ENCODE measurements at places on chromosomes 5 and 9.

DNA sequence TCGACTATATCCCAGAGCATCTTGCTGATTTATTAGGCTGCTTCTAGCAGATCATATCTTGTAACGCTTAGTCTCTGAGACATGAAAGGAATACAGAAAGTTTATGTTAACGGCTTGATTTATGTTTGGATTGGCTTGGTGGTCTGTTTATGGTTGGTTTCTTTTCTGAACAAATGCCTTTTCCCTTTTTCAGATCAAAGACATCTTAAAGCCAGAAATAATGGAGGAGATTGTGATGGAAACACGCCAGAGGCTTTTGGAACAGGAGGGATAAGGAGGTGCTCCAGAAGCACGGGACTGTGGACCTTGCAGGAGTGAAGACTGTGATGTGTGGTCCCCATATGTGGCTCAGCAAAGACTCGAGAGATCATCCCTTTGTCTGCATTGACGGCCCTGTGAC is 9.9 kb downstream of the EXOSC2 start:
- no peak for DNase-seq

DNA sequence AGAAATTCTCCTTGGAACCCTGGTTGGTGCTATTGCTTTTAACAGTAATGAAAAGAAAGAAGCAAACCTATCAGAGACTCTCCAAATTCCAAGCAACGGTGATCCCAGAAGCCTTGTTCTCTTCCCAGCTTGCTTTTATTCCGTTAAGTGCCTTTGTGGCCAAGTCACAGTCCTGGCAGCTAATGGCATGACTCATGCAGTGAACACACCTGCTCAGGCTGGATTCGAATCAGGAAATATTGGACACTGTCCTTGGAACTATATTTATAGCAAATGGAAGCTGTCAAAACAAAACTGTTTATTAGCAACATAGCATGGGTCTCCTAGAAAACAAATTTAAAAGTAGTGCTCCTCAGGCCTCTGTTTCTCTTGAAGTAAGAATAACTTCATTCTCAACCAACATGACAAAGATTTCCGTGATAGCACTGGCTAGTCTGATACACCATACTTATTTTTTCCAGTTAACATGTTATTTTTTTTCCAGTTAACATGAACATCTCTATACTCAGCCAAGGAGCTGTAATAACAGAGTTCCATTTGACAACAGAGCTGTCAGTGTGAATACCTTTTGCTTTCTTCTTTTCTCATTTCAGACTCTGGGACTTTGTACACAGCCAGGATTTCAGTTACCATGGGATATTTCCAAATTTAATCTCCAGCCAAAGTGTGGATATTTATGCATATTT is 502.4 kb downstream of the GADD45G start:
- DNase-seq, result no peak

DNA sequence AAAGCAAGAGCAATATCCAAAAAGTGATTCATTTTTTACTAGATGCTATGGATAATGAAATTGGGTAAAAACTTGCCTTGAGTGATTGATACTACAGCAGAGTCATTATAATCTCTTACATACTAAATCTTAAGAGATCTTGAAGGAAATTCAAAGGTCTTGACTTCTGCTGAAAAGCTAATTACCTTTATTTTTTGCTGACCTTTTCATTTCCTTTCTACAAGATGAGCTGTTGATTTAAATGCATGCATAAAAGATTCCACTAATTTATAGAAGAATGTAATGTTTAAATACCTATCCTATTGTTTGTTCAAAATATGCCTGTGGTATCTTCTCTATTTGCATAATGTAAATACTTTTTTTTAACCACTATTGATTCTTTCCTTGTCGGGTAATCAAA is 27.2 kb downstream of the RORB start:
- no peak for DNase-seq

DNA sequence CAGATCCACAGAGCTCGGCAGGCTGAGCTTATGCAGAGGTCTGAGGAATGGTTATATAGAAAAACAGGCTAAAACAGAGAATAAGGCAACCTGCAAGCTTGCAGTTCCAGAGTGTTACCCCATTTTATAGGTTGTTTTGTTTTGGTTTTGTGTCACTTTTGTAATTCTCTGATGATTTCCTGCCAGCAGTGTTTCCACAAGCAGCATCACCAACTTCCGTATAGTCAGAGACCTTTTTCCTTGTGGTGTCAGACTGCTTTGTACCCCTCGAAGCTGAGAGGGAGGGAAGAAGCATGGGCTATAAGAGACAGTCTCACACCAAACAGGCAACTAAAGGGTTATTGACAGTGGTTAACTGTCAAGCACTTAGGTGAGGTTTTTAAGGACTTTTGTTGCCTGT is 61.8 kb downstream of the TLE4 start:
- no peak for DNase-seq

DNA sequence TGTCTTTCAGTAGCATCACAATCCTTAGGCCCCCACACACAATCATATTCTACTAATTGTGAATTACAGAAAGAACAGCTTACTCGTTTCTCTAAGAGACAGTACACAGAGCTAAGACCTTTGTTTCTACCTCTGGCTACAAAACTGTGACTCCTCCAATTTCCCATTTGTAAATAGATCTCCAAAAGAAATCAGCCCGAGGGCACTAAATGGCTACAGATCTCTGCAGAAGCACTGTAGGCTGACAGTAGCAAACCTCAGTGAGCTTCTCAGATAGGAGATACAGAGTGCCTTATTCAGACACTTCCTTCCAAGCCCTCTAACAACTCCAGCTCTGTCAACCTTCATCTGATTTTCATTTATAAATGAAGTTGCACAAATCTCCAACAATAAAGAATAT is 51.0 kb downstream of the EFNA5 start:
- DNase-seq, result no peak

- DNase-seq, result no peak
Observed at GRCh38 chr5:10391130-10391529, 37.6 kb downstream of the MARCHF6 start.

DNA sequence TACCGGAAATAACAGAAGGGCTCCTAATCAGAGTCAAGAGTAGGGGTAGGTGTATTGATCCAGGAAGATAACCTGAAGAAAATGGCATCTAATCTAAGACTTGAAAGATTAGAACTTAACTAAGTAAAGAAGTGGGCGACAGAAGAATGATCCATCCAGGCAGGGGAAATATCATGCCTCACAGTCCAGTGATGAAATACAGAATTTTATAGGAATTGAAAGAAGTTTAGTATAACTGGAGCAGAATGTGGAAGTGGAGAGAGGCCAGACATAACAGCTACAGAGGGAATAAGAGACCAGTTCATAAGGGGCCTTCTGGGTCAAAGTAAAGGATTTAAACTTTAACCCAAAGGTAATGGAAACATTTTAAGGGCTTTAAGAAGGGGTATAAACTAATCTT is 42.2 kb downstream of the ERP44 start:
- no peak for DNase-seq

- DNase-seq, result peak; percentile 64
Observed at GRCh38 chr9:115978659-115979096, 174.9 kb upstream of the PAPPA start.

DNA sequence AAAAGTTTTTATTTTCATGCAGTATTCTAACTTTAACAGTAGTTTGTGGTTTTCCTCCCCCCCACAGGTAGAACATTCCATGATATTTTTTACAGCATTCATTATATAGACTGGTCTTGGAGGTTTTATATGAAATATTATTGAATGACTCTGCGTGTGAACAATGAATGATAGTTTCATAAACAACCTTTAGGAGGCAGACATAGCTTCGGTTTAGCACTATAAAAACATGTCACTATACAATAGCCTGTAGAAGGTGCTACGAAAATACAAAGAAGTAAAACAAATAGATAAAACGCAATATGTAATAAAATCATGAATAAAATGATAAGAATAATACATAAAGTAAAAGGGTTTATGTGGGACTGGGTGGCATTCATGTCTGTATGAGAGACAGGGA is 8.5 kb downstream of the KLF4 start:
- DNase-seq, result no peak

GRCh38 chr5:175824676-175825075 is 46.7 kb upstream of the CPLX2 start:
- no peak for DNase-seq
